ENCODE measurements at places on chromosomes 6 and 20.

DNA sequence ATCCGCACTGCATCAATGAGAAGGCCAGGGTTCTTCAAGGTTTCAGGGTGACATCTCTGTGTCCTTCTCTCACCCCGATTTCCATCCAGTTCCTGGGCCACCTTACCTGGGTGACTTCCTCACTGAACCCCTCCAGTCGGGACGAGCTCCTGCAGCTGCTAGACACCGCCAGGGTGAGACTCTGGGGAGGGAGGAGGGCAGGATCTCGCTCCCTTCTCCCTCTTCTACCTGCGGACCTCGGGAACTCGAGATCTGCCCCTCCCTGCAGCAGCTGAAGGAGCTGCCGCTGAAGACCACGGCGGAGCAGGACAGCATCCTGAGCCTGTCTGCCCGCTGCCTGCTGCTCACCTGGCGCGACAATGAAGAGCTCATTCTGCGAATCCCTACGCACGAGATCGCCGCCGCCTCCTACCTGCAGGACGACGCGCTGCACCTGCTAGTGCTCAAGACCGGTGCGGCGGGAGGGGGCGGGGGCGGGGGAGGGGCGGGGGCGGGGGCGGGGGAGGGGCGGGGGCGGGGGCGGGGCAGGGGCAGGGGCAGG is 7.5 kb downstream of the CCM2L start:
- no peak for DNase-seq

- DNase-seq = no peak
Observed at GRCh38 chr20:53907968-53908751, 162.2 kb downstream of the BCAS1 start.

DNA sequence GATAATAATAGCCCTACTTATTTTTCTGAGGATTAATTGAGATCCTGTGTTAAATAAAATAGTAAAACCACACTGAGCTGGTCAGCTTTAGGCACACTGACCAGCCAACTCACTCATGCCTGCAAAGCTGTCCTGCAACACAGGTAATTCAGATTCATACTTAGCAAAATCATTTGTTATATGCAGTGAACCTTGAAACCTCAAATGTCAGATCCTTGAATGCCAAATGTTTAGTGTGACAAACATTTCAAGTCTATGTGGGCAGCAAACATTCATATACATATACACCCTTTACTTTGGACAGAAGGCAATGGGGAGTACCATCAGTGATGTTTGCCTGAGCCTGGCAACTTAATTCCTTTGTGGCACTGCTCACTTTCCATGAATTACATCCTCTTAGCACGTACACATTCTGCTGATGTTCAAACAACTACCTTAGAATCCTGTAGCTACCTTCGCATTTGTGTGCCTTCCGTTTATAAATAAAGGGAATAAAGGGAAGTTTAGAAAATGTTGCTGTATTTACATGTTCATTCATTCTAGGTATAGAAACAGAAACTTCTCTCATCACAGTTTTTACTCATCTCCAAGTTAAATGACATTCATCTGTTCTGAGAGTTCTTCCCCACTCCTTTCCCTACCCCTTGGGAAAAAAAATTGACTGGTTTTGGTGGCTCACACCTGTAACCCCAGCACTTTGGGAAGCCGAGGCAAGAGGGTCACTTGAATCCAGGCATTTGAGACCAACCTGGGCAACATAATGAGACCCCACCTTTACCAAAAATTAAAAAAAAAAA is 140.8 kb downstream of the ZFAND3 start:
- no peak for DNase-seq

- DNase-seq = no peak
Observed at GRCh38 chr20:50101281-50101680, 11.7 kb downstream of the UBE2V1 start.

DNA sequence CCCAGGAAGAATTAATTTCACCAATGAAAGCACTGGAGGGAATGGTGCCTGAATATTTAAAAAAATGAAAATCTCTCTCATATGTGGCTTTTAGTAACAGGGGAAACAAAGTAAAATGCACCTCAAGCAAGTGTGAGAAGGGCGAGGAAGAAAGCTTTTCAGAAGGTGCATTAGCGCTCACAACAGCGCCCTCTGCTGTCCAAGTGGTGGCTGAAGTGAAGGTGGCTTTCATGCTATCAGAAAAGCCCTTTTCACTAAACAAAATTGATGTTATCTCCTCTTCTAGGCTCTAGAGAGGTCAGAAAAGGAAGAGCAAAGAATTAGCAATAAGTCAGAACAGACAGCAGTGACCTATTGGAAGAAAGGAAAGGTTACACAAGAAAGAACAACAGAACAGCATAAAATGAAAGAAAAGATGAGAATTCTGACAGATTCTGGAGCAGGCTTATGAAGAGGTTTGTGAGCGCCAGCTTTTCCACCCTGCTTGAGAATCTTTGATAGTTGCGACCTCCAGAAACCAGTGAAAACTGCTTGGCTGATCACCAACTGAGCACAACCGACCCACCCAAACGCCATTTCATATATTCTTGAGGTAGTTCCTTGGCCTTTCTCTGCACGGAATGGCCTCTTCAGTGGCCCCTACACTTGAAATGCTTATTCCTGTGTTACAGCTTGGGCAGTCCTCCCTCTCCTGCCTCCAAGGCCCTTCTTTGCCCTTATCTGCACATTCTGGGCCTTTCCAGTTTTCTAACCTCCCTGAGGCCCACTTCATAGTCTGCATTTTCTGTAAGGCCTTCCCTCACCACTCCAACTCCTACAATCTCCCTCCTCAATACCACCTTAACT is 45.3 kb downstream of the SMLR1 start:
- DNase-seq = no peak

Data from thoracic aorta (tissue), 2 donors.